CD8-positive, alpha-beta memory T cell (primary cell): ENCODE measurements at places on chromosomes 2 and 18.
A peak's percentile ranks its signal among the peaks of the same experiment; 100 is the strongest.

DNA sequence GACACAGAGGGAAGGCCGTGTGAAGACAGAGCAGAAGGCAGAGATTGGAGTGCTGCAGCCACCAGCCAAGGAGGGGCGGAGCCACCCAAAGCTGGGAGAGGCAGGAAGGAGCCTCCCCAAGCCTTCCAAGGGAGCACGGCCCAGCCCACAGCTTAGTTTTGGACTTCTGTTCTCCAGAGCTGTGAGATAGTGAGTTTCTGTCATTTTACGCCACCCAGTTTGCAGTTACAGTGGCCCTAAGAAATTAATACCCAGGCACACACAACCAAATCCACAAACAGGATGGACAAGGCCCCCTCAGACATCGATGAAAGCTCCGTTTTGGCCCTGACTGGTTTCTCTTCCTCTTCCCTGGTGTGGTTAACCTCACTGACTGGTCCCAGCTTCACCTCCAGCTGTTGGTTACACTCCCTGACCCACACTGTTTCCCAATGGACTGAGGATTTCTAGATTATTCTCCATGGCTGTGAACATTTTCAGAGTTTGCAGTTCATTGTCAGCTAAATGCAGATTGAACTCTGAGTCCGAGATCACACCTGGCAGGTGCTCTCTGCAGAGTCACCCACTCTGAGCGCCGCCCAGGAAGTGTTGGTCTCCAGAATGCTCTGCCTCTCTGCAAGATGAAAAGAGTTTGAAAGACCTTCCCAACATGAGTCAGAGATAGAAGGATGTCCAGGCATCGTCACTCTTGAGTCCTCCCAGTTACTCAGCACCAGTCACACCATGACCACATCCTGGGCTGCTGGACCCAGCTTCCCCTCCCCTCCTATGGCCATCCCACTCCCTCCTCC is 100.2 kb downstream of the TWIST2 start:
- no peak for DNase-seq

- DNase-seq = no peak
These were observed 220.8 kb upstream of the GALNT5 start for GRCh38 chr2:157036726-157037125.

GRCh38 chr2:21067125-21067524 is 23.3 kb upstream of the APOB start:
- no peak for DNase-seq

DNA sequence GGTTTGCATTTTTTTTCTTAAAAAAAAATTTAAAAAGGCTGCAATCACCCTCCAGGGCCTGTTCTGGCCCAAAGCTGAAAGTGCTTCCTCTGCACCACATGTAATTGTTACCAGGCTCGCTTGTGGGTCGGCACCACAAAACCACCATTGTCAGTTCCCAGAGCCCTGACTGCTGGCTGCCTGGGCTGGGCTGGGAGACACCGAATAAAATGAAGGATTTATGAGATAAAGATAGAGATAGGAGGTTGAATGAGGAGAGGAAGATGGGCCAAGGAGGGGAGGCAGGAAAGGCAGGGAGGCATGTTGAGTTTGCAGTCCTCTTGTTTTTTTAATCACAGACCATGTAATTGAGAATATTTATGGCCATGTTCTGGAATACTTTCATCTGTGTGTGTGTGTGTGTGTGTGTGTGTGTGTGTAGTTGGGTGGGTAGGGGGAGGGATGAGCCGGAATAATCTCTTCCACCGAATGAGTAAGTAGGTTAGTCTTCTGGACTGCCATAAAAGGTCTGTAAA is 14.7 kb downstream of the NRP2 start:
- no peak for DNase-seq

DNA sequence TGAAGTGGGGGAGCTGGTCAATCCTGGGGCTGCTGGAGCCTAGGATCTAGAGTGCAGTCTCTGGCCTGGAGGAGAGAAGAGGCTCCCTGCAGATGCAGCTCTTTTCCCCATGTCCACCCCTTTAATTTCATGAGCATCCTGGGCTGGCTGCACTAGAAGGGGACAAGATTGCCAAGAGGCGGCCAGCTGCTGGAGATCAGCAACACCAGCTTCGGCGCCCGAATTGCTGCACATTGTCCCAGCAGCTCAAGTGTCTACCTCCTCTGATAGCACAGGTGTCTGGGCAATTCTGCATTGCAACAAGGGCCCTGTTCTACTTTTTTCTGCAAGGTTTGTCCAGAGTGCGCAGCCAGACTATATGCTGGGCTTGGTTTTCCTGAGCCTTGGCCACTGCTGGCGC is 125.7 kb downstream of the AGAP1 start:
- DNase-seq = no peak

DNA sequence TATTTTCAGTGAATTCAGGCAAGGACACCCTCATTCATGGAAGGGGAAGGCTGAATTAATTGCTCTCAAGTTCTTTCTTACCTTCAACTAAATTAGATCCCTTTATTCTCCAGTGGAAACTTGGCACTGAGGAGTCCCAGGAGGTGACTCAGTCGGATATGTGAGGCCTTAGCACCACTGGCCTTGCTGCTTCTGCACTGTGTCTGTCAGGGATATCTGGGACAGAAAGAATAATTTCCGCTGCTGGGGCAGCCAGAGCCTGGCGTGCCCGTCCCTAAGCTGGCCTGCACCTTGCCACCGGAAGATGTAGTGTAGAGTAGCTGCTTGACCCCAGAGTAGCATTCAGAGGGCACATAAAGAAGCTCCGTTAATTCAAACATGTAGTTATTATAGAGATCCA is 53.4 kb downstream of the LIMS1 start:
- DNase-seq = no peak

GRCh38 chr2:181121996-181122395 is 141.6 kb downstream of the UBE2E3 start:
- DNase-seq = no peak

- DNase-seq = peak; percentile 6
These were observed 29.7 kb downstream of the NAB1 start for GRCh38 chr2:190678444-190679162.

GRCh38 chr18:67318651-67319050 is 197.9 kb downstream of the DSEL start:
- DNase-seq = no peak

DNA sequence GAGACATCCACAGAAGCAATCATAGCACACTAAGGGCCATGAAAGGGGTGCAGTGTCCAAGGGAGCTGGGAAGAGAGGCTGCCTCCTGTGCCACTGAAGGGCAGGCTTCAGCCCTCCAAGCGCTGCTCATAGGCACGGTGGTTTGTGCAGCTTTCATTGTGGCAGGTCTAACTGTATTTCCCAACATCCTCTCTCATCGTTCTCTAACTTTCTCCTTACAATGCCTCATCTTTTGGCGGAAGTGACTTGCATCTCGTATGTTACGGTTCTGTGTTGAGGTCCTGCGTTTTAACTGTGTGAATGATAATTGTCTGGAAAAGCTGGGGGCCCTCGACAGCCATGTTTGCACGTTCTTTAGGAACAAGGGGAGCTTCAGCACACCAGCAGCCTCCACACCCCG is 213.9 kb downstream of the GBX2 start:
- no peak for DNase-seq

- no peak for DNase-seq
These were observed 181.0 kb downstream of the DYM start for GRCh38 chr18:49279487-49279886.

DNA sequence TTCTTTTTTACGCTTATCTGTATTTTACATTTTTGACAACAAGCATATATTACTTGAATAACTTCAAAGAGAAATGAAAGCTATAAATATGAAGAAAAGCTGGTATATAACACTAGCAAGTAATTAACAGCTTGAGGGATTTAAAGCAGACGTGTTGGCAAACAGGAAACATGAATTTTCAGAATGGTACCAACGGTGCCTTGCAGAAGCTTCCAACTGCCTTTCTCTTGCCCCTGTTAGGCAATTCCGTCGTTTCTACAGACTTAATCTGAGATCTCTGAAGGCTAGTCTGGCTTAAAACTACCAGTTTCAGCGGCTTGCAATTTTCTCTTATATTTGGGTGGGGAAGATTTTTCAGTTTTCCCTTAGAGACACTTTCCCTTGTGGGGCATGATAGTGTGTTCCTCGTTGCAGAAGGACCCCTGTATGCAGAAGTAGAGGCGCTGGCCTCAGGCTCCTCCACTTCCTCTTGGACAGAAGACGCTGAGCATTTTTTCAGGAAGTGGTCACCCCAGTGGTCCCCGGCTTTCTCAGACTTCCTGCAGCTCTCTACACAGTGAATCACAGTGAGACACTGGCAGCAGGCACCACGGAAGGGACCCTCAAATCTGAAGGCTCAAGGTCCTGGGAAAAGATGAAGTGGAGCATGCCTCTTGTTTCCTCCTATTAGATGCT is 56.2 kb upstream of the SLC16A14 start:
- DNase-seq = no peak

DNA sequence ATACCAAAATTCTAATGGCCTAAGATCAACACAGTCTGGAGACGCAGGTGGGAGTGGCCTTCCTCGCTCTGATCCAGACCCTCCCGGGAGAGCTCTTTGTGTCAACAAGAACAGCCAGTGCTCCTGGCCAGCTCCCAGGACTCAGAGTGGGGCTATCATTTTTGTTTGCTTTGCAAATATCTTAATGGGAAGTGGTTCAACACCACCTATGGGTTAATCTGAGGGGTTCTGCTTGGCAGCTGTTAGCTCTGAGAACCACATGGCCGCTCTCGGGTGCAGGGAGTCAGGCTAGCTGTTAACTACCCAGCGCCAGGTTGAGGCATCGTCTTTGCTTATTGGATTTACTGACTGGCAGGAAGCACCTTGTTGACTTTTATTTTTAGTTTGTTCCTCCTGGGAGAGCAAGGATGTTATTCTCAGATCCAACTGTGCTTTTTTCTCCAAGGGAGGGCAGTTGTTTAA is 184.8 kb upstream of the SP5 start:
- DNase-seq = no peak

- DNase-seq = no peak
These were observed 103.2 kb downstream of the NCOA1 start for GRCh38 chr2:24594283-24594682.

DNA sequence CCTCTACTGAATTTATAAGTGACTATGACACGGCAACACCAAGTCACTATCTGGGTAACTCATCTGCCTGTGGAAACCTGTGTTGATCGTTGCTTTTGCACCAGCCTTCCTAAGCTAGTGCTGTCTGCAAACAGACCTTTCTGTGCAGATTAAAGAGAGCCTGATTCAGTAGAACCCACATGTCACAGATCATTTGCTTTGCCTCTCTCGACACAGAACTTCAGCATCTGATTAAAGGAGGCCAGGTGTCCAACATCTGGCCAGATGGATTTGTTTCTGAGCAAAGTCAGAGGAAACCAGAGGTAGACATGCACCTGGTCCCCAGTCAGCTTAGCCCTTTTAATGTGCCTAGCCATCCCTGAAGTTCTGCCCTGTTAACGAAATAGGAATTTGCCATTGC is 15.0 kb upstream of the TTR start:
- no peak for DNase-seq

DNA sequence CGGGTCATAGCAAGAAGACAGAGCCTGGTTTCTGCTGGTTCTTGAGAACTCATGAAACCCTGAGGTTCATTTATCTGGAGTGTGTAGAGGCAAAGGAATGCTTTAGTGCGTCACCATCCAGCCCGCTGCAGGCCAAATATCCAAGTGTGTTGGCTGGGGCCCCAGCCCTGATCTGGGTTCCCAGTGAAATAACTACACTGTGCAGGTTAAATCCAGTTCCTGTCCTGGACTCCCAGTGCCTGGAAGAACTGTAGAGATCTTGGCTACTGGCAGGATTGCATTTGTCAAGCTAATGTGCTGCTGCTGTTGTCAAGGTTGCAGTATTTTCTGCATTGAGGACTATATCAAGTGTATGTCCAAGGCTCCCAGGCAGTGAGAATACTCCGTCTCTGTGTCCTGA is 89.9 kb downstream of the MAPK4 start:
- no peak for DNase-seq

DNA sequence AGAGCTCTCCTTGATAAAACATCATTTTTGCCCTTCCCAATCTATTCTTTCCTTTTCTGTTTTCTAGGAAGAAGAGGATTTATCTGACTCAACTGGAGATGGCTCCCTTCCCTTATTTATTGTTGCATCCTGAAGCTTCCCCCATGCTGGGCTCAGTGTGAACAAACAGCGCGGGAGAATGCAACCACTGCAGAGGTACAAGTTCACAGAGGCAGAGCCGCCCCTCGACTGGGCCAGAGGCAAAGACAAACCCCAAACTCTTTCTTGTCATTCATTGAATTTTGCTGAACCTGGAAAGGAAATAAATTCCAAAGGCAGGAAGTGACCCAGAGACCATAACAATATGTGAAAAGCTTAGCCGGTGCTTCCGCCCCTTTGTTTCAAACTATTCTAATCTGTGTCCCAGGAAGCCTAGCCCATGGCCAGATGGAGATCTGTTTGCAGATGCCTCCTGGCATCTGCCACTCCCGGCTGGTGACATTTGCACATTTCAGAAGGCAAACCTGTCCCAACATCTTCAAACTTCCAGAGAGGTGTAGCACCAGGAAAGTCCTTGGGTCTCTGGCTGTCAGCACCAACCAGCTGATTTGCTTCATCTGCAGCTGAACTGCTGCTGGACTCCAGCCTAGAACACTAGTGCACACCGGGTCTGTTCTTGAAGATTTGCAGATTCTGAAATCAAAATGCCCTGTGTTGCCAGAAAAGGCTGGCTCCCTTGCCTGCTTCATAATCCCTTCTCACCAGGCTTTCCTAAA is 79.4 kb upstream of the MAP4K3 start:
- DNase-seq = no peak

GRCh38 chr2:121124330-121124729 is 160.7 kb downstream of the TFCP2L1 start:
- DNase-seq = no peak

DNA sequence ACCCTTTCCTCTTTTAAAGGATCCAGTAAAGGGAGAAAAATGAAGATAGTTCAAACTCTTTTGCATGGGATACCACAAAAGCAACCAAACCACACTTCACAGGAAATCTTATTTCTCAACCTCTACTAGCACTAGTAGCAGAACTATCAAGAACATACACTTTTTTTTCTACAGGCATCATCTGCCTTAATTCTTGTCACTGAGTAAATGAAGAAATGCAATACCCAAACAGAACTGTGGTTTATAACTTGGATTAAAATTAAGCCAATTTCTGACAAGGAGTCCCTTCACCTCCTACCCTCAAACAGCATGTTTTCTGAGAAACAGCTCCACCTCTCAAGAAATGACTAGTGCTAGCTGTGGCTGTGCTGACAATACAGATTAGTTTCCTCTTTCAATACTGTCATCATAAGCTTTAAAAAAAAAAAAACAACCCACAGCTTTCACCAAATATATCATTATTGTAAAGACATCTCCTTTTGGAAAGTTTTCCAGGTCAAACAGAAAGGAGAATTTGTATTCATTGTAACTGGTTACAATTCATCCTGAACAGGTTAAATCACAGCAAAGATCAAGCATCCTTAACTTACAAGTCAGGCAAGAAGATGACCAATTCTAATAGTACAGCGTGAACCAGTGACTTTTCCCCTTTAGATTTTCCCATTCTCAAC is 44.4 kb downstream of the PTPN2 start:
- DNase-seq = peak; percentile 19

- DNase-seq = no peak
These were observed 170.8 kb downstream of the ETAA1 start for GRCh38 chr2:67567886-67568285.
